ENCODE measurements at places on chromosomes 2 and 18. TPM values are rescaled to one million over a fixed set of nuclear protein-coding genes. Genes with fewer than 3 reads are reported as not detected.

Gene NT5DC4
- polyA plus RNA-seq: not detected

Gene CDH7
- 0.82 TPM for polyA plus RNA-seq

Gene SCN7A
- 67.9 TPM for polyA plus RNA-seq

Gene LRP1B
- polyA plus RNA-seq: 1.2 TPM

Gene CHST9
- 0.22 TPM for polyA plus RNA-seq

Gene CROCC2
- polyA plus RNA-seq: 0.13 TPM

Gene ANKRD53
- polyA plus RNA-seq: 0.84 TPM

Gene GLI2
- polyA plus RNA-seq: 7.9 TPM

Gene SLC23A3
- 1.5 TPM for polyA plus RNA-seq

Gene RIT2
- polyA plus RNA-seq: not detected

Gene MC2R
- polyA plus RNA-seq: 0.23 TPM

Gene WDR7
- 10.1 TPM for polyA plus RNA-seq

Gene CLEC4F
- polyA plus RNA-seq: 0.22 TPM

Gene CASP10
- polyA plus RNA-seq: 5.9 TPM

Gene ZNF892
- polyA plus RNA-seq: 3.5 TPM

Gene IL1R1
- 11.6 TPM for polyA plus RNA-seq

Gene REG1B
- polyA plus RNA-seq: not detected

Gene ACMSD
- 0.84 TPM for polyA plus RNA-seq

Gene PHOSPHO2
- polyA plus RNA-seq: 3.4 TPM

Gene DSG3
- not detected for polyA plus RNA-seq

Gene REEP1
- polyA plus RNA-seq: 71.1 TPM

Gene VWA3B
- 0.74 TPM for polyA plus RNA-seq

Gene CD8B
- 0.51 TPM for polyA plus RNA-seq

Gene RBM44
- 0.52 TPM for polyA plus RNA-seq

Gene ALLC
- polyA plus RNA-seq: not detected

Gene NOL4
- polyA plus RNA-seq: 0.15 TPM

Gene ARHGAP15
- 11.3 TPM for polyA plus RNA-seq

Gene UGT1A10
- not detected for polyA plus RNA-seq

Gene MAPK4
- 8.7 TPM for polyA plus RNA-seq

Gene GNAL
- 2.0 TPM for polyA plus RNA-seq

Gene SLC16A14
- 2.3 TPM for polyA plus RNA-seq

Gene COLEC12
- polyA plus RNA-seq: 50.8 TPM

Gene TEKT4
- polyA plus RNA-seq: 0.13 TPM

Gene TMEM247
- not detected for polyA plus RNA-seq

Gene DHRS9
- 0.67 TPM for polyA plus RNA-seq

Gene AQP12A
- polyA plus RNA-seq: not detected

Gene AGXT
- not detected for polyA plus RNA-seq
